ENCODE measurements at places on chromosomes 12 and 14. TPM values are rescaled to one million over a fixed set of nuclear protein-coding genes. Genes with fewer than 3 reads are reported as not detected.
A peak's percentile ranks its signal among the peaks of the same experiment; 100 is the strongest.

Gene ZBTB1
- total RNA-seq = 56.5 TPM

DNA sequence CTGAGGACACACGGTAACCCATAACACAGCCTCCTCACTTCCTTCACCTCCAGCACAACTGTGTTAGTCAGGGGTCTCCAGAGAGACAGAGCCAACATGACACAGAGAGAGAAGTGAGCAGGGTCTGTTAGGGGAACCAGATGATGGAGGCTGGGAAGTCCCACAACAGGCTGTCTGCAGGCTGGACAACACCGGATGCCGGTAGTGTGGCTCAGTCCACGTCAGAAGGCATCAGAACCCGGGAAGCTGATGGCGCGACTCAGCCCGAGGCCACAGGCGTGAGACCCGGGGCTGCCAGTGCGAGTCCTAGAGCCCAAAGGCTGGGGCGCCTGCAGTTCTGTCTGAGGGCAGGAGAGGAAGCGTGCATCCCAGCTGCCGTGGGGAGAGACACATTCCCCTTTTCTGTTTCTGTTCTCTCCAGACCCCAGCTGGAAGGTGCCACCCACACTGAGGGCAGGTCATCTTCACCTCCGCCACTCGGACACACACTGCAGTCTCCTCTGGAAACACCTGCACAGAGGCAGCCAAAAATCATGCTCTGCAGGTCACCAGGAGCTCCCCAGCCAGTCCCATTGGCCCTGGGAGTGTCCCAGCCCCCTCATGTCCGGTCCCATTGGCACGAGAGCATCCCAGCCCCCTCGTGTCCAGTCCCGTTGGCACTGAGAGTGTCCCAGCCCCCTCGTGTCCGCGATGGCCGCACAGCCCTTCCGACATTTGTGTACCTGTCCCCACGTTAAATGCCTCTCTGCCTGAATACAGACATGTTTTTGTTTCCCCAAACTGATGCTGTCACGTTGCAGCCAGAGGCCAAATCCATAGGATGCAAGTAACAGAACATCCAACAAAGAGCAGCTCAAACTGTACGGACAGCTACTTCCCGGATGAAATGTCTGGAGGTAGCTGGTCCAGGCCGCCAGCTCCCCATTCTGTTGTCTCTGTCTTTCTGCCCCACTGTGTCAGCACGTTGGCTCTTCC lies 7.9 kb upstream of the FBRSL1 start:
- DNase-seq = no peak

Gene SPX
- 0.54 TPM for total RNA-seq

DNA sequence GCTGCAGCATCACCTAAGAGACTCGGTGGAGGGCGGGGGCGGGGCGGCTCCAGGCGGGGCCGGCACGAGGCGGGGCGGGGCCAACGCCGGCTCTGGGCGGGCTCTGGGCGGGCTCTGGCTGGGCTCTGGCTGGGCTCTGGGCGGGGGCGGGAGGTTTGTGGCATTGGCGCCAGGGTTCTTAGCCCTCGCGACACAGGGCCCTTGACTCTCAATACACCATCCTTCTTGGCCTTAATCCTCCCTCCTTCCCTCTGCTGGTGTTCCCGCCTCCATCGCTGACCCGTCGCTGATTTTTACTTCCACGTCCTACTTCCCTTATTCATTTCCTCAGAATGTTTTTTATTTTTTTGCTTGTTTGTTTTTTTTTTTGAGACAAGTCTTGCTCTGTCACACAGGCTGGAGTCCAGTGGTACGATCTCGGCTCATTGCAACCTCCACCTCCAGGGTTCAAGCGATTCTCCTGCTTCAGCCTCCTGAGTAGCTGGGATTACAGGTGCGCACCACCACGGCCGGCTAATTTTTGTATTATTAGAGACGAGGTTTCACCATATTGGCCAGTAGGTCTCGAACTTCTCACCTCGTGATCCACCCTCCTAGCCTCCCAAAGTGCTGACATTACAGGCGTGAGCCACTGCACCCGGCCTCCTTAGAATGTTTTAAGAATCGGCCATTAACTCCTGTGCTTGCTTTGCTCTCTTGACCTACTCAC lies at the start of gene BLTP3B:
BLTP3B (minus strand) TSS at position 24 of the 709 bp plus-strand sequence. CDS start 239 bp downstream, outside the sequence.
- DNase-seq = peak; percentile 85

Gene RD3L
- not detected for total RNA-seq

Gene BCL2L2
- total RNA-seq = 11.8 TPM

Gene RPS6KA5
- total RNA-seq = 16.3 TPM

GRCh38 chr14:90608281-90608680 lies 207.9 kb downstream of the TTC7B start:
- no peak for DNase-seq

DNA sequence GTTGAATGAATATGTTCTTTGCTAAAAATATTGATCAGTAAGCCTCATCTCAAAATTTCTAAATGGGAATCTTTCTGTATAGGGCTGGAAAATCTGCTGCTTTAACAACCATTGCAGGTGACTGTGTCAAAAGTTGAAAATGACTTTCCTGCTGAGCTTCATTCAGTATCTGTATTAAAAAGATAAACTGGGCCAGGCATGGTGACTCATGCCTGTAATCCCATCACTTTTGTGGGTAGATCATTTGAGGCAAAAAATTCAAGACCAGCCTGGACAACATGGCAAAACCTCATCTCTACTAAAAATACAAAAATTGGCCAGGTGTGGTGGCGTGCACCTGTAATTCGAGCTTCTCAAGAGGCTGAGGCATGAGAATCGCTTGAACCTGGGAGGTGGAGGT lies 213.7 kb upstream of the SYT10 start:
- no peak for DNase-seq

DNA sequence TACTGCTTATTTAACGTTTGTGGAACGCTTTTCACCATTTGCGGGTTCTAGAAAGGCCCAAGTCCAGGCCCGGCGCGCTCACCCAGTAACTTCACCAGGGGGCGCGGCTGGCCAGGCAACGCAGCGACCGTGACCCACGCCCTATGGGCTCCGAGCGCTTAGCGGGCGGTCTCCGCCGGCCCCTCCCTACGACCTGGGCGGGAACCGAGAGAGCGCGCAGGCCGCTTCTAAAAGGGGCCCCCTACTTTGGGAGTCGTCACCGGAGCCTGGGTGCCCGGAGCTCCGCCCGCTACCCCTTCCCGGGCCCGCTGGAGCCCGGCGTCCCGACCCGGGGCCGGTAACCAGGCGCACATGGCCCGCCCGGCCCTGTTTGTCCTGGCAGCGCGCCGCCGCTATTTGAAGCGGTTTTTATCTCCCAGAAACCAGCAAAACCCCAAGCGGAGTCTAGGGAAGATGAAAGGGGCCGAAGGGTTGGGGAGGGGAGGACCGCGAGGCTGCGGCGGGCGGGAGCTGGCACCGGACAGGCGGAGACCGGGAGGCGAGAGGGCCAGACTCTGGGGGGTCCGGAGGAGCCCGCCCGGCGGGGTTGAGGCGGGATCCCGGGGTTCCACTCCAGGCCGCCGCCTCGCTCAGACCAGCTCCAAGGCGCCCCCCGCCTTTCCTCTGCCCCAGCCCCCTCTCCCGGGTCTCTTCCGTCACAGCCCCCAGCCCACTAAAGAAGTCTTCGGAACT lies 3.5 kb upstream of the AAAS start:
- peak; percentile 76 for DNase-seq

DNA sequence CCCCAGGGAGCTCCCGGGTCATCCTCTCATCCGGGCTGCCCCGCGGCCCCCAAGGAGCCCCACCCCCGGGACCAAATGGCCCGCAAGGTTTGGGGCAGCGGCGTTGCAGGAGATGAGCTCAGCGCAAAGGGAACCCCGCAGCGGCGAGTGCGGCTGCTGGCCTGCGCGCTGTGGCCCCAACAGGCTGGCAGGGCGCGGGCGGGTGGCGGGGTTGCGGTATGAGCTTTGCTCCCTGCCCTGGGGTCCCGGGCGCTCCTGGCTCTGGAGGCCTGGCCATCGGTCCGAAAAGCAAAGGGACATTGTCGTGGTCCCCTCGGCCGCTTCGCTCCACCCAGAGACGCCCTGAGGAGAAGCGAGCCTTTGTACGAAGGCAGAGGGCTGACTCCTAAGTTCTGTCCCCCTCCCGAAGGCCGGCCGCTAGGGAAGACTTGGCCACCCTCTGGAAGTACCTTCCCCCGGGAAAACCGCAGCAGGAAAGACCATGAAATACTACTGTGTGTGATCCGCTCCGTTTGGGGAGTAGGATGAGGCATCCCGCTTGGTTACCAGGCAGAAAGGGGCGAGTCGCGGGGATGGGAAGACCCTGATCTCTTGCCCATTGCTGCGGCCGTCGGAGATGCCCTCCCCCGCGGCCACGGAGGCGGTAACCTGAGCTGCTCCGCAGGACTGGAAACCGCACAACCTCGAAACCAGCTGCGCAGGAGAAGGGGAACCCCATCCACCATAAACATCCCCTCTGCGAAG lies 620 bp upstream of the NID2 start:
- DNase-seq = no peak

DNA sequence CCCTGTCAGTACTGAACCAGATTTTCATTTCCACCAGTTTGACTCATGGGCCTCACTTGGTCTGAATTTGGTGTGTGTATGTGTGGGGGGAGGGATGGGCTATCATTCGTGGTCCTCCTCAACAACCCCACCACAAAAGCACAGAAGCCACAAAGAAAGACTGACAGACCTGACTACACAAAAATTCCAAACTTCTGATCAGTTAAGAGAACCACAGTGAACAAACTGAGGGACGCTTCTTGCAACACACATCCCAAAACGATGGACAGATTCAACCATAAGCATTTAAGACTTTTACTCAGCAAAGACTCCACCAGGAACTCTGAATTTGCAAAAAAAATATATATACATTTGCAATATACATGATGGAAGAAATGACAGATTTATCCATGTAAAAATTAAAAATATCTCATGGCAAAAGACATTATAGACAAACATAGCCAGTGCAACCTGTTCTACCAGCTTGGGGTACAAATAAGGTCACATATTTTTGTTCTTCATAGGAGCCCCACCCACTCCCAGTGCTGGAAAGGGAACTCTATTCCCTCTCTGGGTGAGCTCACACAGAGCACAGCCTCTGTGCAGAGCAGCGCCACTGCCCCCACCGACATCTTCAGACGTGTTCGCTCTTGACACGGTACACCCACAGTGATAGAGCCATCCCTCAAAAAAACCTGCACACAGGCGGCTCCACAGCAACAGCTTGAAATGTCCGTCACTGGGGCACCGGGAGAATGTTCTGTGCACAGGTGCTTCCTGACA lies 49.7 kb downstream of the JAG2 start:
- DNase-seq = no peak

DNA sequence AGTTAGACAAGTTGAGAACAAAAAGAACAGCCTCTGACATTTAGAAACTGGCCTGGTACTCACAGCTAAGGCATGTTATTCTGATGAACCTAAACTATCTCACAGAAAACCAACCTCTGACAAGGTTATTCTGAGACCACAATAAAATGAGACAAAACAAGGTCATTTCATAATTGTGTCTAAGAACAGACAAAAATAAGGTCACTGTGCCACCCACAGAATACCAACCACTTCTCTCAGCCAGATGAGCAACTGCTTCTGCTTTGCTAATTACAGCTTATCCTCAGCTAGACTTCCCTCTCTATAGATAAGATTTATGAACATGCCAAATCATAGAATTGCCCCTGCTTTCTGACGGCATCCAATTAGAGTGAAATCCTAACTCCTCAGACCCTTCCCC lies 52.2 kb upstream of the CRACR2A start:
- no peak for DNase-seq

Gene ETV6
- 116 TPM for total RNA-seq

DNA sequence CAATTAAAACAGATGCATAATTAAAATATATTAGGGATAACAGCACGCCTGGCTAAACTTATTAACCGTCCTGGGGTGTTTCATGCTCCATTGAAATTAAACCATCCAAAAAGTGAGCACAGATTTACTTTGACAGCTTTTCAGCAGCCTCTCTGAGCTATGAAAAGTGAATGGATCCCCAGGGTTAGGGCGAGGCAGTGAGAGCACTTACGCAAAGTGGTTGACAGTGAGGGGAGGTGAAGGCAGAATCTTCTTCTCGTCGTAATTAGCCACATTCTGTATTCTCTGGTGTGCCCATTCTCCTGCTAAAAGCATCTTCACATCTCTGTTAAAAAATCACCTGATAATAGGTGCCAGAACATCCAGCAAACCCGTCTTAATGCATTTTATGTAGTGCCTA lies 1.9 kb downstream of the TMTC2 start:
- no peak for DNase-seq

DNA sequence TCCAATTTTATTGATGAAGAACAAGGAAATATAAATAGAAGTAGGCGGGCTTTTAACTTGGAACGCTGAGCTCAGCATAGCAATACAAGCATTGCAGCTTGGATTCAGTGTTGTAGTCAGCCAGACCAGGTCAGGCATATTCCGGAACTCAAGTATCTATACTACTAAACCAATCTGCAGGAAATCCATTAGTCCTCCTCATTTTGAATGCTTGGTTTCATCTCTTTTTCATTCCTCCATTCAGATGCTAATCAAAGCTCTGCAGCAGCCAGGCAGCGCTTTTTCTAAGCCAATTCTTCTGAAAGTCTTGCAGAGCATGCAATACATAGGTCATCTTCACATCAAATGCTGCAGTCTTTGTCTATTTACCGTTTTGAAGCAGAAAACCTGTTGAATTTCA lies 49.0 kb downstream of the KIF21A start:
- DNase-seq = no peak

Gene REP15
- total RNA-seq = 0.35 TPM

DNA sequence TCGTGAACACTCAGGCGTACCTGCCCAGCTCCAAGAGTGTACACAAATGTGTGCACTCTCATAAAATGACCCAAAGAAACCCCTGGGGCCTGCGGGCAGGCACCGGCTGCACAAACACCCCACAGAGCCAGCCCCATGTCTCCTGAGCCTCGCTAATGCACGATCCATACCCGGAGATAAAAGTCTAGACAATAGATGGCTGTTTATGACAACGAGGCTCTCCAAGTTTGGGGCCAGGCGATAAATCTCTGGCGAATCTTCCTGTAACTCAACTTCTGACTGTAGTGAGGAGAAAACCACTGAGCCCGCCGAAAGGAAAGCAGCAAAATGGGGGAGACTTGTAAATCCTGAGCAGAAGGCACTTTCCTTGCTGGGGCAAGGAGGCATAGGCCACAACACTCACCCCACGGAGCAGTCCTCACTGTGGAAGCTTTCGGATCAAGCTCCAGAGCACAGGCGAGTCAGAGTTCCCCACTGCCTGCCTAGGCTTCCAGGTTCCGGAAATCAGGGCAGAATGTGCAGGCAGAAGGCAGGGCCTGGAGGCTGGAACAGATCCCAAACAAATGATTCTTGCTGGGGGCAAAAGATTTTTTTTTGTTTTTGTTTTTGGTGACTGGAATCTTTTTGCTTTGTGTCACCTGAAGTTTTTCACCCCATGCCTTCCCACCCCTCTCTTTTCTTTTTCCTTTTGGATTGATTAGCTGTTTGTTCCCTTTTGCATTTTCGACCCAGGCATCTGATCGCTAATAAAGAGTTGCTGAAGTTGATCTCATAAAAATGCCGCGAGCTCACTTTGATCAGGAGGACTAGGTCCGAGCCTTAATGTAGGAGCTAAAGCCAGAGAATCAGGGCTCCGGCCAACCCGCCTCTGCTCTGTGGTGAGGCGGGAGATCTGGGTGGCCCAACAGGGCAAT lies 4.5 kb upstream of the HOXC11 start:
- DNase-seq = no peak

Gene PIWIL1
- not detected for total RNA-seq
